Lung (tissue), 17 donors: ENCODE measurements at places on chromosomes 7 and 10. TPM values are rescaled to one million over a fixed set of nuclear protein-coding genes. Genes with fewer than 3 reads are reported as not detected.

DNA sequence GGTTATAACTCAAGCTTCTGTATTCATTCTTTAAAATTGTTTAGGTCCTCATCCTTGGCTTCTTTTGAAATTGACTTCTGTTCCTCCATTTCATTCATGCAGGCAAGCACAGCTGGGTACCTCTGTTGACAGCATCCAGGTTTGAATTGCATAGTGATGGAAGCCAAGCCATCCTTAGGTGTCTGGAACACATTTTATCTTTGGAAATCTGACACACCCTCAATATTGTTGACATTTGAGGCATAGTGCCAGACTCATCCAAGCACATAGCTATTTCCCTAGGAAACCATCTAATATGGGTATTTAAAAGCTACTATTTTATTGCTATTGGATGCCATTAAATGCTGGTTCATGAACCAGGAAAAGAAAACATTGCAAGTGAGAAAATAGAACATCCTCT, 142.1 kb upstream of the PTPRZ1 start:
- H3K4me1 ChIP-seq = no peaks in the 10 kb centered on the region
- H3K27me3 ChIP-seq = no peaks in the 10 kb centered on the region
- H3K27ac ChIP-seq = no peak overlapping the region
- no peak for DNase-seq

GRCh38 chr7:42852531-42852930, 59.3 kb downstream of the C7orf25 start:
- H3K4me3 ChIP-seq = no peak overlapping the region
- no peaks in the 10 kb centered on the region for H3K27me3 ChIP-seq
- peaks cover 10% of the 10 kb centered on the region for H3K4me1 ChIP-seq
- H3K27ac ChIP-seq = no peak overlapping the region
- no peaks in the 10 kb centered on the region for H3K36me3 ChIP-seq

DNA sequence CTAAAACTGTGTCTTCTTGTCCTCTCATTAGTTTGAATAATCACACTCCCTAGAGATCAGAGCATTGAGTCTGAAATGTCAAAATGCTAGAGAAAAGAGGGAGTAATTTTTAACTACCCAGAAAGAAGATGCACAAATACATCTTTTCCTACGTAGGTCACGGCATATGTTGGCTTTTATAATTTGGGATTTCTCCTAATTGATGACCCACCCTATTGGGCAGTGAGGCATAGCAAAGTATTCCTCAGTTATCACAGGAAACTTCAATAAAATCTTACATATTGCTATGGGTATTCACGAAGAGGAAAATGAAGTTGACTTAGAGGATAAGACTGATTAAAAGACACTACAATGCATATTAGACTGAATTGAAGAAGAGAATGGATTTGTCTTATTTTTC, 25.4 kb downstream of the ARMC10 start:
- peaks cover 4% of the 10 kb centered on the region for H3K4me1 ChIP-seq
- H3K4me3 ChIP-seq = no peak overlapping the region
- H3K27me3 ChIP-seq = no peaks in the 10 kb centered on the region

DNA sequence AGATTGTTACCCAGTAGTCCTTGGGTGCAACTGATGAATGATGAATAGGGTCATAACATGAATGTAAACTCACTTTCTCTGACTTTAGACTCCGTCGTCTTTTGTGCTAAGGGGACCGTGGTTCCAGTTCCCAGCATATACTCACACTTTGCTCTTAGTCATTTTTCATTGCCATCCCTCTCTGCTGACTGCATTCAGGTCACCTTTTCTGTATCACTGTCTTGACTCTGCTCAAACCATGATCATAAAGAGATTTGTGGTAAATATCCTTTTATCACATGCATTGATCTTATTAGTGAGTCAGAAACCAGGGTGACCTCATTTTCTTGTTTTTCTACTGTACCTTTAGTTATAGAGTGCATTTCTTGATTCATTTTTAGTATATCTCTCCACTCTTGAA, 141.1 kb upstream of the AGR3 start:
- no peak for DNase-seq
- H3K36me3 ChIP-seq = no peaks in the 10 kb centered on the region
- no peak overlapping the region for H3K27ac ChIP-seq
- no peak overlapping the region for H3K4me3 ChIP-seq
- no peaks in the 10 kb centered on the region for H3K4me1 ChIP-seq
- no peaks in the 10 kb centered on the region for H3K27me3 ChIP-seq

SPDYE6 gene
- 0.08 TPM for polyA plus RNA-seq

GRCh38 chr7:16900209-16900768, 18.5 kb upstream of the AGR3 start:
- H3K27me3 ChIP-seq = no peaks in the 10 kb centered on the region
- peaks cover 2% of the 10 kb centered on the region for H3K36me3 ChIP-seq
- H3K27ac ChIP-seq = no peak overlapping the region
- no peak overlapping the region for H3K4me3 ChIP-seq
- DNase-seq = no peak
- no peaks in the 10 kb centered on the region for H3K4me1 ChIP-seq

- H3K4me1 ChIP-seq = peaks cover 3% of the 10 kb centered on the region
- no peaks in the 10 kb centered on the region for H3K36me3 ChIP-seq
- DNase-seq = peak; percentile 39
- H3K27me3 ChIP-seq = no peaks in the 10 kb centered on the region
Measured at GRCh38 chr10:59910867-59911266, 4.5 kb upstream of the CCDC6 start.

GRCh38 chr7:33392148-33392547, 262.8 kb downstream of the BBS9 start:
- H3K27ac ChIP-seq = no peak overlapping the region
- no peaks in the 10 kb centered on the region for H3K4me1 ChIP-seq
- H3K36me3 ChIP-seq = peaks cover 5% of the 10 kb centered on the region
- H3K27me3 ChIP-seq = no peaks in the 10 kb centered on the region
- no peak for DNase-seq

DNA sequence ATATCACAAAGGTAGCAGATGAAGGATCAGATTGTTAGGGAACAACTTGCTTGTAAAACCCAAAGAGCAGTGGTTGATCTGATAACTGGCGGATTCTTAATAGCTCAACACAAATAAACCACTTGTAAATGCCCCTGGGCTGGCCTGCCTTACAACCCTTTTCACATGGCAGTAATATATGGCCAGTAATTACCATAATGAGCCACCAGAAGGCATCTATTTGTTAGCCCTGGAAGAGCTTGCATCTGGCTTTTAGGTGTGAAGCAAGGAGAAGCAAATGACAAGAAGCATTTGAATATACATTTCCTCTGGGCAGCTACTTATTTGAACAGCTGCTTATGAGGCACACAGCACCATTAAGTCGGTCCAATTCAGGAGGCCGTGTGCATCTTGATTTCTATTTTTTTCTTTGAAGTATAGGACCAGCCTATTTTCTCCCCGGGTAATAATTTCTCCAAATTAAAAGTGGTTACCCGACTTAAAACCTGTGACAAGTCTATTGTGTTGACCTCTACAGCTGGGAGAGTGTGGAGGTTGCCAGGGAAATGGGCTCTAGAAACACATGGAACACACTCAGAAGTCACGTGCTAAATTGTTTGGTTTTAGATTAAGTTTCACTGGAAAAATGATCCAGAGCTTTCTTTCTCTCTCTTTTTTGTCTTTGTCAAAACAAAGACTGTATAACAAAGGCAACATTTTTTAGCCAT, 113.4 kb downstream of the SEM1 start:
- H3K27me3 ChIP-seq = no peaks in the 10 kb centered on the region
- peak; percentile 53 for DNase-seq
- H3K4me1 ChIP-seq = no peaks in the 10 kb centered on the region
- H3K4me3 ChIP-seq = no peak overlapping the region
- no peaks in the 10 kb centered on the region for H3K36me3 ChIP-seq

DNA sequence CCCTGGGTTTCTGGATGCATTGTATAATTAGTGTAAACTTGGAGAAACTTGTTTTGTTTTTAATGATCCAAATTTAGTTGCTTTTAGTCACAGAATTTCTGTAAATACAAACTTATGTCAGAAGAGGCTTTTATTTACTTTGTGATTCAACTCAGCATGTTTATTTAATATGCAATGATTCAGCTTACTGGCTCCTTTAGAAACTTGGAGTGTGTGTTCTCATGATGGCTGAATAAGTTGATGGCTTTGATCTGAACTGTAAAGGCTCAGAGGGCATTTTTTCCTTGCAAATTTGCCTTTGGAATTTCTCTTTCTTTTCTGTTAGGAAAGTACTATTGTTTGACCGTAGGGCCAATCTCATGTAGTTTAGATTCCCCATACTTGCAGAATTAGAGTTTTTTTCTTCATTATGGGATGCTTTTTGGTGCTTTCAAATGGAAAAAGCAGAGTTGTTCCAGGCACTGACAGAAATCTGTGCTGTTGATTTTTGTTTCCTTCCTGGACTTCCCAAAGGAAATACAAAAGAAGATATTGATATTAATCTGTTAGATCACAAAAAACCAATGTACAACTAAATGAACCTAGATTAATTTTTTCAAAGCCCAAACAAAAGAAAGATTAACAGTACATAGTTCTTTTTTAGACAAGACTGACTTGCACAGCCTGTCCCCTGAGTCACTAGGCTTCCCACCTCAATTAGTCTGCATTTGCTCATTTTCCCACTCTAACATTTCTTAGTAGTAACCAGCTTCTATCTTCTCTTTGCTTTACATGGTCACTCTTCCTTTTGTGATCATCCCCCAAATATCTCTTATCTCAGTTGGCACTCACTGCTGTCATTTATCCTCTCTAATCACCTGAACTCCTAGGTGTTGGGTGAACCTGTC, 96.8 kb upstream of the AGR3 start:
- H3K27me3 ChIP-seq = no peaks in the 10 kb centered on the region
- no peaks in the 10 kb centered on the region for H3K36me3 ChIP-seq
- H3K4me3 ChIP-seq = no peak overlapping the region
- no peak for DNase-seq
- H3K4me1 ChIP-seq = peaks cover 4% of the 10 kb centered on the region

DNA sequence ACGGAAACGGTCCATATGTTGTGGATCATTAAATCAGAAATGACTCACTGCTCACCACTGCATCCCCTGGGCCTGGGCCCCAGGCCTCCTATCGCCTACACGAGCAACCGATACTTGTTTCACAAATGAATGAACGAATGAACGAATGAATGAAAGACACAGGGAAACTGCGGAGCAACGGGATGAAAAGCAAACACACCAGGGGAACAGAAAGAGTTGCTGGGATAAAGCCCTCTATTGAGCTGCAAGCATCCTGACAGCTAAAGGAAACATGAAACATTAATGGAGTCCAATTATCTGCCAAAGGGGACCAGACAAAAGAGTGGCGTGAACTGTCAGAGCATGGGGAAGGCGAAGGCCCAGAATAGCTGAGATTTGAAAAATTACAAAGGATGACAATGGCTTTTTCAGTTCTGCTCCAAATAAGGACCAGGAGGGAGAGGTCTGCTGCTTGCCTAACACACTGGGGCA, 92.1 kb downstream of the GRB10 start:
- no peak overlapping the region for H3K27ac ChIP-seq
- H3K4me1 ChIP-seq = peaks cover 7% of the 10 kb centered on the region
- no peak overlapping the region for H3K4me3 ChIP-seq
- DNase-seq = no peak
- H3K27me3 ChIP-seq = no peaks in the 10 kb centered on the region
- peaks cover 15% of the 10 kb centered on the region for H3K36me3 ChIP-seq

DNA sequence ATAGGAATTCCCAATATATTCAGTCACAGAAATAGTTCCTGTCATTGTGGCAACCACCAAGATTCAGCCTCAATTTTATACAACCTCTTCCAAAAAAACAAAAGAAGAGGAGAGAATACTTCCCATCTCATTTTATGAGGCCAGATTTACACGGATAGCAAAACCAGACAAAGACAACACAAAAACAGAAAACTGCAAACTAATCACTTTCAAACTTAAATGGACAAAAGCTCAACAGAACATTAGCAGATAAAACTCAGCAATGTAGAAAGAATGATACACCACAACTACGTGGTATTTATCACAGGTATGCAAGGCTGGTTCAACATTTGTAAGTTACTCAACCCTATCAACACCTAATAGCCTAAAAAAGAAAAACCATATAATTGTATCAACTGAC, 22.0 kb downstream of the PEX1 start:
- H3K27me3 ChIP-seq = no peaks in the 10 kb centered on the region
- H3K36me3 ChIP-seq = peaks cover 2% of the 10 kb centered on the region
- H3K27ac ChIP-seq = no peak overlapping the region
- H3K4me1 ChIP-seq = no peaks in the 10 kb centered on the region

FFAR4 gene
- 0.29 TPM for polyA plus RNA-seq

DNA sequence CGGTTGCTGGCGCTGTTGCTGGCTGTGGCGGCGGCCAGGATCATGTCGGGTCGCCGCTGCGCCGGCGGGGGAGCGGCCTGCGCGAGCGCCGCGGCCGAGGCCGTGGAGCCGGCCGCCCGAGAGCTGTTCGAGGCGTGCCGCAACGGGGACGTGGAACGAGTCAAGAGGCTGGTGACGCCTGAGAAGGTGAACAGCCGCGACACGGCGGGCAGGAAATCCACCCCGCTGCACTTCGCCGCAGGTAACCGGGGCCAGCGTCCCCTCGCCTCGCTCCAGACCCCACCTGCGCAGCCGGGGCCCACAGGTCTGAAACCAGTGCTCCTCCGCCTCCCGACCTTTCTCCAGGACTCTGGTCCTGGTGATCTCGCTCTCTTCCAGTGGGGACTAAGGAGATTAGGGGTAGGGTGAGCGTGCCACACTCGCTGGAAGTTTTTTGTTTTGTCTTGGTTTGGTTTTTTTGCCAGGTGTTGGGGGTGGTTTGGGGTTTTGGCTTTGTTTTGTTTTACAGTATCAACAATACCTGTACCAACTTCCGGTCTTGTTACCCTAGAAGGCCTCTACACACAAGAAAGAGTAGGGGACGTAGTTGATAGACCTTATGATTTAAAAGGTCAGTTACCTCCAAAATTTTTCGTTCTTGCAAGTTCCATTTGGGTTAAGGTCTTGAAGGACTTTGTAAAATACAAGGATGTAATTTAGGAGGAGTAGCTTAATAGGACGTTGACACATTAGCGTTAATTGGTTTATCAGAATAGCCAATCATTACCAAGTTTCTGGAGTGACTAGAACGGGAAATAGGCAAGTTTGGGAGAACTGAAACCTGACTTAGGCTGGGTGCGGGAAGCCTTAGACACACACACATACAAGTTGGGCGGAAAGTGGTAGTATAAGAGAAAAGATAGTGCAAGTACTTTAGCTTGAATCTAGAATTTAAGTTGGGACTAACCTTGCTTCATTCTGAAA, 704 bp downstream of the TNKS2 start:
- DNase-seq = peak; percentile 15
- no peaks in the 10 kb centered on the region for H3K27me3 ChIP-seq
- peak overlapping the region; percentile 100 for H3K27ac ChIP-seq
- H3K36me3 ChIP-seq = peaks cover 6% of the 10 kb centered on the region
- H3K4me1 ChIP-seq = peaks cover 27% of the 10 kb centered on the region
- peak overlapping the region; percentile 99 for H3K4me3 ChIP-seq
